ENCODE measurements at places on chromosomes 2 and 18.

- no peak for DNase-seq
Measured at GRCh38 chr2:238971318-238972145, 123.6 kb downstream of the TWIST2 start.

DNA sequence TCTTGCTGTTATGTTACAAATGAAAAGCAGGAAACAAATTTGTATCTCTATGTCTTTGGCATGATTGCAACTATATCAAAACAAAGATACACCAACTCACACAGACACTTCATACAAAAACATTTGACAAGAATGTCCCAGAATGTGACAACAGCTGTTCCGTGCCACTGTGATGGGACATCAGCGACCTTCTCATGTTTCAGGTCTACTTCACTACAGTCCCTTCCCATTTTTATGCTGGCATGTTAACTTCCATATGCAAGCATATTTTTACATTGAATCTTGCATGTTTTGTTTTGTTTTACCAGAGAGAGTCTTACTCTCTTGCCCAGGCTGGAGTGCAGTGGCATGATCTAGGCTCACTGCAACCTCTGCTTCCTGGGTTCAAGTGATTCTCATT, 71.2 kb downstream of the STK25 start:
- DNase-seq, result no peak

DNA sequence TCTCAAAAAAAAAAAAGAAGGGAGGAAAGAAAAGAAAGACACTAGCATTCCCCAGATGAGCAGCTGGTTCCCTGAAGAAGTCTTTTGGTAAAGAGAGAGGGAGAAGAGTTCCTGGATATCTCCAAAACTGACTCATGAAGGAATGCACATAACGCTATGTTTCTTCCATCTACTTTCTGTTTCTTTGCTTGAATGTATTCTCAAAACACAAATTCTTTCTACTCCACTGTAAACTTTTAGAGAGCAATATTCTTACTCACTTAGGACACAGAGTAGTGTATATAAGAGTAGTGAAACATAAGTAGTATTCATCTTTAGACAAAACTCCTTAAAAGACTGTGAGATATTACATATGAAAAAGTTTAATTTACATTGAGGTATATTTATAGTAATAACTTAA, 64.2 kb downstream of the TRIP12 start:
- DNase-seq, result no peak

DNA sequence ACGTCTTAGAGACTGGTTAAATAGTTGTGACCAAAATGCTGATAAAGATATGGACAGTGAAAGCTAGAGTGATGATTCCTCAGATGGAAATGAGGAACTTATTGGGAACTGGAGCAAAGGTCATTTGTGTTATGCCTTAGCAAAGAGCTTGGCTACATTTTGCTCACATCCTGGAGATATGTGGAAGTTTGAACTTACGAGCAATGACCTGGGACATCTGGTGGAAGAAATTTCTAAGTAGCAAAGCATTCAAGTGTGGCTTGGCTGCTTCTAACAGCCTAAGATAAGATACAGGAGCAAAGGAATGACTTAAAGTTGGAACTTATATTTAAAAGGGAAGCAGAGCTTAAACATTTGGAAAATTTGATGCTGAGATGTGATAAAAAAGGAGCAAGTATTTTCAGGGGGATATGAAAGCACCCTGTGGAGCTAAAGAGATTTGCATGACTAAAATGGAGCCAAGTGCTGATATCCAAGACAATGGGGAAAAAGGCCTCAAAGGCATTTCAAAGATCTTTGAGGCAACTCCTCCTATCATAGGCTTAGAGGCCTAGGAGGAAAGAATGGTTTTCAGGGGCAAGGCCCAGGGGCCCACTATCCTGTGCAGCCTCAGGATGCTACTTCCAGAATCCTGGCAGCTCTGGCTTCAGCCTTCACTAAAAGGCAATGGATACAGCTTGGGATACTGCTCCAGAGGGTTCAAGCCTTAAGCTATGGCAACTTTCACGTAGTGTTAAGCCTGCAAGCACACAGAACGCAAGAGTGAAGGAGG, 124.1 kb upstream of the KLHL14 start:
- DNase-seq, result no peak

All from activated T-cell treated with anti-CD3 and anti-CD28 coated beads for 1 hour (primary cell).